HT1080 (cell line): ENCODE measurements at places on chromosomes 6 and 20. TPM values are rescaled to one million over a fixed set of nuclear protein-coding genes. Genes with fewer than 3 reads are reported as not detected.

- DNase-seq: no peak
Observed at GRCh38 chr6:146984251-146984924, 219.8 kb upstream of the STXBP5 start.

GRCh38 chr6:24933266-24933665 is 2.5 kb downstream of the RIPOR2 start:
- no peak for DNase-seq

- DNase-seq: no peak
Observed at GRCh38 chr6:137970368-137970767, 103.3 kb downstream of the TNFAIP3 start.

- DNase-seq: no peak
Observed at GRCh38 chr6:27679308-27679963, 206.5 kb upstream of the ZNF184 start.

Gene TAF11
- 20.0 and 27.2 TPM in 2 replicates for total RNA-seq

DNA sequence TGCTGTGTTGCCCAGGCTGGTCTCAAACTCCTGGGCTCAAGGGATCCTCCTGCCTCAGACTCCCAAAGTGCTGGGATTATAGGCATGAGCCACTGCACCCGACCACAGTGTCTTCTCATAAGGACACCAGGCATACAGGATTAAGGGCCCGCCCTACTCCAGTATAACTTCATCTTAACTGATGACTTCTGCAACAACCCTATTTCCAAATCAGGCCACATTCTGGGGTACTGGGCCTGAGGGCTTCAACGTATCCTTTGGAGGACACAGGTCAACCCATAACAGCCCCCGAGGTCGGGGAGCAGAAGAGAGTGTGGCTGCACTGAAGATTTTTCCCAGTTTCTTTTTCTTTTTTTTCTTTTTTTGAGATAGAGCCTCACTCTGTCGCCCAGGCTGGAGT is 39.7 kb downstream of the SUN5 start:
- no peak for DNase-seq

GRCh38 chr20:4007383-4008025 is 7.9 kb downstream of the RNF24 start:
- no peak for DNase-seq

Gene DDX43
- total RNA-seq: not detected in 2 replicates

Gene CD109
- 19.0 and 22.7 TPM in 2 replicates for total RNA-seq

DNA sequence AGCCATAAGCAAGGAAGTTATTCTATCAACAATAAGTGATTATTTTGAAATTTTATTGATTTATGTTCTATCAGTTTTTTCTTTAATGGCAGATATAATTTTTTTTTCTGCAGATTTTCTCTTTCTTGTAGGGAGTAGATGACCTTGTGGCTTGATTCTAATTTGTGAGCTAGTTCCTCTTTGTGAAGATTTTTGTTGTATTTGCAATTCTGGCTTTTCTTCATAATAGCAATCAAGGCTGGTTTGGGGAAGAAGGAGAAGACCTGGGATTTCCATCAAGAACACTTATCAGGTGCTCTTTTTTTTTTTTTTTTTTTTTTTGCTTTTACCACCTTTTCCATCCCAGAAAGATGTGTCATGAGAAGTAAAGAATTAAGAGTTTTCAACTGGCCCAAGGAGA is 324.2 kb upstream of the MAN1A1 start:
- DNase-seq: no peak

- DNase-seq: peak; percentile 92
Observed at GRCh38 chr6:157613011-157613522, 210.0 kb upstream of the SNX9 start.

DNA sequence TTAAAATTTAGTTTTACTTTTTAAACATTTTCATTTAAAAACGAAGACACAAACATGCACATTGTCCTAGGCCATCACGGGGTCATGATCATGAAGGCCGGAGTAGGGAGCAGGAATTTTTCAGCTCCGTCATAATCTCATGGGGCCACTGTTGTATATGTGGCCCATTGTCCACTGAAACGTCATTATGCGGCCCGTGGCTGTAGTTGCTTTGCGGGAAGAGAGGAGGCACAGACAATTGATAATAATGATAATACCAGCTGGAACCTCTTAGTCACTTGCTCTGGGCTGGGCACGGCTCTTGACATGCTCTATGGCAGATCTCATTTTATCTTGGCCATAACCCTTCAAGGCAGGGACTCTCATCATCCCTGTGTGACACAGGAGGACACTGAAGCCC is 56.5 kb upstream of the FNDC1 start:
- DNase-seq: no peak

Gene TRIM31
- total RNA-seq: 0.03 TPM in 1 of 2 replicates, not detected in the other

Gene BNIP5
- not detected in 2 replicates for total RNA-seq

Gene TRIM10
- total RNA-seq: not detected in 2 replicates

Gene SLC35D3
- 0.07 TPM in 1 of 2 replicates, not detected in the other for total RNA-seq

Gene BMP7
- total RNA-seq: 0.03 TPM in 1 of 2 replicates, not detected in the other

DNA sequence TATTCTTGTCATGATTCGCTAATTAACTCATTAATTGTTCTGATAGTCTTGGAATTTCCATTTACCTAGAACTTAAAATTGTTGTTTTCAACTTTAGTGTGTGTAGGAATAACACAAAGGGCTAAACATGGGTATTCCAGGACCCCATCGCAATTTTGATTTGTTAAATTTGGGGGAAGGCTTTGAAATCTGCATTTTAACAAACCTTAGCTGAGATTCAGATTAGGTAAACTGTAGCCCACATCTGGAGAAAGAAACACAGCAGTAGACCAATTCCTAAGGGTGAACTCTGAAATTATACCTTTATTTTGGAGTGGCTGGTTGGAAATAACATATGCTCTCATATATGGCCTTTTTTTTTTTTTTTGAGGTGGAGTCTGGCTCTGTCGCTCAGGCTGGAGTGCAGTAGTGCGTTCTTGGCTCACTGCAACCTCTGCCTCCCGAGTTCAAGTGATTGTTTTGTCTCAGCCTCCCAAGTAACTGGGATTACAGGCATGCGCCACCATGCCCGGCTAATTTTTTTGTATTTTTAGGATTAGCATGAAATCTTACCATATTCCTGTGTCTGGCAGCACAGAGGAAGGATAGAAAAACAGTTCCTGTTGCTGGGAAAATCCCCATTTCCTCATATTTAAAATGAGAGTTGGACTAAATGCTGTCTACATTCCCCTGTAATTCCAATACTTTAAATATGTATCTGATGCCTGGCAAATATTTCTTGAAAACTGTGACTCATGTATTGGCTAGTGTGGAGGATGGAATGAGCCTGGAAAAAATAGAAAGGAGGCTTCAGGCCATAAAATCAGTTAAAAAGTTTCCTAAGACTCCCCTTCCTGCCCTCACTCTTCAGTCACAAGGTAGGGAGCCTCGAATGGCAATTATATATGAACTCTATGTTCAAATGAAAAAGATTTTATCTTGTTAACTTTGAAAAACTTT is 96.7 kb upstream of the FAM184A start:
- no peak for DNase-seq

DNA sequence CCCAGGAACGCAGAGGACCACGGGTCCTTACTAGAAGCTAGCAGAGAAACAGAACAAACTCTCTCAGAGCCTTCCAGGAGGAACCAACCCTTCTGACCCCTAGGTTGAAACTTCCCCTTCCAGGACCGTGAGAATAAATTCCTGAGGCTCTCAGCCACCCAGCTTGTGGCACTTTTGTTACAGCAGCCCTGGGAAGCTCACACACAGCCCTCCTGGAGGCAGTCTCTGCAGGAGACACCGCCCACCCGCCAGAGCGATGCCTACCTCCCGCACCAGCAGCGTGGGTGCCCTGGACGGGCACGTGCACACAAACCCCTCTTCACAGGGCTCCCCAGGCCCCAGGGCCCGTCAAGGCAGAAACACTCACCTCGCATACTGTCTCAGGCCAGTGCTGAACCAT is 4.2 kb downstream of the RNASET2 start:
- DNase-seq: no peak

GRCh38 chr6:5811997-5812396 is 194.7 kb downstream of the NRN1 start:
- peak; percentile 13 for DNase-seq

- DNase-seq: no peak
Observed at GRCh38 chr6:170166511-170167122, 124.3 kb downstream of the DLL1 start.

DNA sequence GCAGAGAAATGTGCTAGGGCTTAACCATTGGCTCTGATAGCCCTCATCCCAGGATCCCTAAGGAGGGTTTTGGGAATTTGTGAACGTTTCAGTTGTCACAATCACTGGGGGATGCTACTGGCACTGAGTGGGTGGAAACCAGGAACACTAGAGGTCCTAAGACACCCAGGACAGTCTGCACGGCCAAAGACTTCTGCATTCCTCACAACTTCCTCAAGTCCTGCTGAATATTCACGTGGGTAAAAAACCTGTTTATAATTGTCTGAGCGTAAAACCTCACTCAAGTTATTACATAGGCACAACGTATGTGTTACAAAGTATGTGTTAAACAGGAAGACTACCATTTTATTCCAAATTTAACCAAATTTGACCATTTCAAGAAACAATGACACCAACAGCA is 52.4 kb downstream of the GMDS start:
- DNase-seq: no peak

- peak; percentile 57 for DNase-seq
Observed at GRCh38 chr6:7707787-7708186, 18.1 kb upstream of the BMP6 start.

Gene KHDC1L
- total RNA-seq: not detected in 2 replicates
